ENCODE measurements at places on chromosomes 12 and 14. TPM values are rescaled to one million over a fixed set of nuclear protein-coding genes. Genes with fewer than 3 reads are reported as not detected.

DNA sequence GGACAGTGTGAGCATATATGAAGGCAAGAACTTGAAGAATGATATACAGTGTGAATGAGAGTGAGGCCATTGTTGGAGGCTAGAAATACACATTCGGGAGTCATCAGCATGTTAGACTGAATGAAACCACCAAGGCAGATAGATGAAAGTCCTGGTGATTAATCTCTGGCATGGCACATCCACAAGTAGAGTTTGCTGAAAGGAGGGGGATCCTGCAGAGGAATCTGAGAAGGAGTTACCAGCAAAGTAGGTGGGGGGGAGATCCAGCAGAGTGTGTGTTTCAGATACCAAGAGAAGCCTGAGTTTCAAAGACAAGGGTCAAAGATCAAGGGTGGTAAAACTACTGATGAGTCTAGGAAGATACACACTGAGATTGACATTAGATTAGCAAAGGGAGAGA lies 426.7 kb upstream of the DCN start:
- H3K27ac ChIP-seq, result no peak overlapping the region
- H3K4me3 ChIP-seq, result no peak overlapping the region
- no peak for DNase-seq
- H3K27me3 ChIP-seq, result no peaks in the 10 kb centered on the region
- no peaks in the 10 kb centered on the region for H3K36me3 ChIP-seq

Gene REC8
- 0.36 TPM for total RNA-seq

- no peak for DNase-seq
- H3K36me3 ChIP-seq, result no peaks in the 10 kb centered on the region
- peaks cover 13% of the 10 kb centered on the region for H3K4me1 ChIP-seq
- H3K27me3 ChIP-seq, result no peaks in the 10 kb centered on the region
Measured at GRCh38 chr14:65208548-65208947, 106.2 kb upstream of the MAX start.

DNA sequence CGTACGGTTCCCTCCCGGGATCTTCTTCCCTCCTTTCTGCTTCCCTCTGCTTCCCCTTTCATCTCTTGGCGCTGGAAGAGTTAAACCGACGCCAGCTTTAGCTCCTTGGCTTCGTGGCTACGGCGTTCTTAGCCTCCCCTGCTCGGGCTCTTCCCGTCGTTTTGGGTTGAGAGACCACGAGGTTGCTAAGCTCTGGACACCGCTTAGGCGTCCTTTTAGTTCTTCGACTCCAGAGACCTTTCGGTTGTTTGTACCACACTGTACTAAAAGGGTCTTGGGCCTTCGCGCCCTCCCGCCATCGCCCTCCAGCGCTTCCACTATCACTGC lies 545 bp downstream of the CPSF2 start:
- no peaks in the 10 kb centered on the region for H3K27me3 ChIP-seq
- DNase-seq, result peak; percentile 20
- H3K4me3 ChIP-seq, result peak overlapping the region; percentile 95
- H3K36me3 ChIP-seq, result no peaks in the 10 kb centered on the region
- H3K27ac ChIP-seq, result peak overlapping the region; percentile 98
- H3K4me1 ChIP-seq, result peaks cover 2% of the 10 kb centered on the region

- DNase-seq, result no peak
- H3K36me3 ChIP-seq, result no peaks in the 10 kb centered on the region
- H3K27ac ChIP-seq, result no peak overlapping the region
- H3K27me3 ChIP-seq, result no peaks in the 10 kb centered on the region
Measured at GRCh38 chr12:103600967-103601728, 14.1 kb downstream of the STAB2 start.

DNA sequence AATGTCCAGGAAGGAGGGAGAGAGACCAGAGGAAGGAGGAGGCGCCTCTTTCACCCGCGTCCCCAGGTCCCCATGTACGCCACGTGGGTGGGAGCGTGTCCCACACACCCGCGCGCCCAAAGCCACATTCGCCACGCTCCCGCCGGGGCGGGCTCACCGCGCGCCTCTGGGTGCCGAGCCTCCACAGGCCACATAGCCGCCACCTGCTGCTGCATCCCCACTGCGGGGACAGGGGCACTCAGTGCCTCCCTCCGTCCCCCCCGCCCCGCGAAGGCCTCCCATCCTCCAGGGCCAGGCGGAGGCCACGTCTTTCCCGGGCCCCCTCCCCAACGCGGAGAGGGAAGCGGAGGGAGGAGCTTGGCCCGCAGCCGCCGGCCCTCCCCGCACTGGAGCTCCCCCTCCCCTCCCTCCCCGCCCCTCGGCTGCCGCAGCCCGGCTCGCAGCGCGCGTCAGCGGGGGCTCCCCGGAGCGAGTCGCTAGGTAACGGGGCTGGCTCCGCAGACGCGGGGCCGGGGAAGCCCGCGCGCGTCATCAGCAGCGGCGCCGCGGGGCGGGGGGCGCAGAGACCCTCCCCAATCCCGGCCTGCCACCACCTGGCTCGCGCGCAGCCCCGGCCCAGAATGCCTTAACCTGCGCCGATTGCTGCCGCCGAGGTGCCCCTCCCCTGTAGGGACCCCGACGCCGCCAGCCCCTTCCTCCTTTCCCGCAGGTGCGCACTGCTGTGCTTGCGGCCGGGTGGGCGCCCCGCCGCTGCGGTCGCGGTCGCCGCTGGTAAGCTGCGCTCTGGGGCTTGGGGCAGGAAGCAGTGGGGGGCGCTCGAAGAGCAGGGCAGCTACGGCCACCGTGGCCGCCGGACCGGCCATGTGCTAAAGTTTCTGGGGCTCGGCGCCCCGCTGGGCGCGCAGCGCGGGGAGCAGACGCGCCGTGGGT lies 536 bp upstream of the TUNAR start:
- H3K36me3 ChIP-seq, result no peaks in the 10 kb centered on the region
- H3K27ac ChIP-seq, result no peak overlapping the region
- no peak overlapping the region for H3K4me3 ChIP-seq
- H3K4me1 ChIP-seq, result no peaks in the 10 kb centered on the region
- peaks cover 22% of the 10 kb centered on the region for H3K27me3 ChIP-seq
- no peak for DNase-seq

Gene KLRD1
- total RNA-seq, result under 0.01 TPM

Gene NEUROD4
- not detected for total RNA-seq

Gene TSPAN19
- total RNA-seq, result not detected

Gene KMT2D
- 6.6 TPM for total RNA-seq

- peaks cover 41% of the 10 kb centered on the region for H3K27me3 ChIP-seq
- no peaks in the 10 kb centered on the region for H3K36me3 ChIP-seq
- DNase-seq, result no peak
Measured at GRCh38 chr12:57012600-57013465, 3.5 kb downstream of the TAC3 start.

DNA sequence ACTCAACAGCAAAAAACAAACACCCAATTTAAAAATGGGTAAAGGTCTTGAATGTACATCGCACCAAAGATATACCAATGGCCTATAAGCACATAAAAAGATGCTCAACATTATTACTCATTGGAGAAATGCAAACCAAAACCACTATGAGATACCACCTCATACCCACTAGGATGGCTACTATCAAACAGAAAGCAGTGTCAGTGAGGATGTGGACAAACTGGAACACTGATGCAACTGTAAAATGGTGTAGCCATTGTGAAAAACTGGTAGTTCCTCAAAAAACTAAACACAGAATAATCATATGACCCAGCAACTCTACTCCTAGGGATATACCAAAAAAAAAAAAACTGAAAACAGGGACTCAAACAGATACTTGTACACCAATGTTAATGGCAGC lies 49.3 kb downstream of the CDK17 start:
- H3K27me3 ChIP-seq, result no peaks in the 10 kb centered on the region
- no peaks in the 10 kb centered on the region for H3K36me3 ChIP-seq
- H3K4me3 ChIP-seq, result no peak overlapping the region

DNA sequence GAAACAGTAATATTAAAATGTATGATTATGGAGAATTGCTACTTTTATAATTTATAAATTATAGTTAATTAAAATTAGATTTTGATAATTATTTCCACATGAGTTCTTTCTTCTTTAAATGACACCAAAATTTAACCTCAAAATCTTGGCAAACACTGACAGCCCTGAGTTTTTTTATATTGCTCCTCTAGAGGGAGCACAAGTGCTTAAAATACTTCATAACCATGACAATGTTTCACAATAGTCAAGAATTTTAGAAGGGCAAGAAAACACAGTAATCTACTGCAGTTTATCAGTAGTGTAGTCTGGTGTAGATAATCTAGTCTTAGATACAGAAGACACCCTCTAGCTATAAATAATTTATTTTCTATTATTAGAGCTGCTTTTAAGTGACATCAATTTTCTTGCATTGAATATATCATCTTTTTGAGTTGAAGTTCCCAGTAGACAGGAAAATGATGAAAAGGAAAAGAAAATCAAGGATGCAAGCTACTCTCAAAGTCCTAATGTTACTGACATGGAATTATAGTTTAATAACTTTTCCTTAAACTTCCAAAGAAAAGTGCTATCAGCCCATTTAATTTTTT lies 14.3 kb upstream of the PTGER2 start:
- no peak overlapping the region for H3K27ac ChIP-seq
- peak; percentile 71 for DNase-seq
- no peak overlapping the region for H3K4me3 ChIP-seq

DNA sequence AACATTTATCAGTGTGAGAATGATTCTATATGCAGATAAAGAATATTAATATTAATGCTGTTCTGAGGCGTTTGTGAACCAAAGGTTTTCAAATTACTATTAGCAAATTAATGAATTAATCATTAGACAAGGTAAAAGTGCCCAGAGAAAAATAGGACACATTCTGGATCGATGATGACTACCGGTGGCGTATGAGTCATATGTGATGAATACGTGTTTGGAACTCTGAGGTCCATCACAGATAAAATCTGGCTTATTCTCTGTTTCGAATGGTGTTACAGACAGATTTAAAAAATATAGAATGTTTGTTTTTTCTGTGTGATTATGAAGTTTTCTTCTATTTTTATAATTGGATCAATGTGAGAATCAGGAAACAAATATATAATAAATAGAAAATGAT lies 79.2 kb upstream of the RTL1 start:
- peak; percentile 43 for DNase-seq
- peaks cover 4% of the 10 kb centered on the region for H3K4me1 ChIP-seq
- H3K4me3 ChIP-seq, result no peak overlapping the region

DNA sequence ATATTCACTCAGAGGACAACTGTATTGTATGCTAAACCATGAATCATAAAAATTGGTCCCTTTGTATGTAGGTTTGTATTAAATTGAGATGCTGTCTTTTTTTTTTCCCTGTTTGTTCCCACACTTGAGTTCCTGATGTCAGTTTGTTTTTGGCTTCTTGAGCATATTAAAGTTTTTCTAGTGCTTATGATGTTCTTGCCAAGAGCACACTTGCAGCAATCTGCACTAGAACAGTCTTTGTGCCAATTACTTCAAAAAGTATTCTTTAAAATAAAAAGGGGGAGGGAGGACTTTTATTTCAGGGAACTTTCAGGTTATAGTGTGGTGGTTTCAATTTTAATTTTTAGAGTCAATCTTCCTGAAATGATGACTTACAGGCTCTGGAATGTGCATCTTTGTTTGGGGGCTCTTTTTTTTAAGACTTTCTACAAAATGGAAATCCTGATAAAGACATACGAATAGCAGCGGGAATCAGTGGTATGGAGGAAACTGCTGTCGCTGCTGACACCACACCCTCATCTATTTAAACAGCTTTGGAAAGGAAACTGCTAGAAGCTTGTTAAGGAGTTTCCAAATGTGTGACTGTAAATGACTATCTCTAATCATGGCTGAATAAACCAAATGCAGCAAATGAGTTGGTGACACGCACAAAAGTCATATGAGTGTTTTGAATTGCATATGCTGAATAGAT lies 188.6 kb downstream of the EGLN3 start:
- H3K27me3 ChIP-seq, result no peaks in the 10 kb centered on the region
- DNase-seq, result no peak
- H3K27ac ChIP-seq, result no peak overlapping the region
- H3K36me3 ChIP-seq, result no peaks in the 10 kb centered on the region

GRCh38 chr12:66901138-66901932 lies 222.5 kb upstream of the GRIP1 start:
- no peak overlapping the region for H3K4me3 ChIP-seq
- H3K27me3 ChIP-seq, result no peaks in the 10 kb centered on the region
- H3K4me1 ChIP-seq, result no peaks in the 10 kb centered on the region
- no peak overlapping the region for H3K27ac ChIP-seq

GRCh38 chr12:88782351-88782750 lies 202.1 kb upstream of the KITLG start:
- H3K4me1 ChIP-seq, result no peaks in the 10 kb centered on the region
- H3K27ac ChIP-seq, result no peak overlapping the region
- DNase-seq, result peak; percentile 21
- H3K36me3 ChIP-seq, result no peaks in the 10 kb centered on the region
- H3K27me3 ChIP-seq, result no peaks in the 10 kb centered on the region
- no peak overlapping the region for H3K4me3 ChIP-seq

Gene ENTPD5
- 6.4 TPM for total RNA-seq

DNA sequence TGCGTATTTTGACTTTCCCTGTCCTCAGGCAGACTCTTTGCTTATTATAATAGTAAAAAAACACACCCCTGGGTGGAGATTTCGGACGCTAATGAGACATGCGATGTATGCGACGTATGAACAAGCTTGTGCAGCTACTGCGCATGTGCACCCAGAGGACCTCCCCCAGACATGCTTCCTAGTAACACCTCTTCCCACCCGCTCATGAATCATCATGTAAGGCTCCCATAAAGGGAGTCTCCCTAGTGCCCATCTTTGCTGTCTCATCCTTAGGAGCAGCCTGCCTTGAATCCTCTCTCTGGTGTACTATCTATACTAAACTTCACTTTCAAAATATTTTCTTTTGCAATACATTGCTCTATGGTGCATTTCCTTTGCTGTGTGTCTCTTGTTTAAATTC lies 210.1 kb downstream of the TMEM132D start:
- H3K27me3 ChIP-seq, result no peaks in the 10 kb centered on the region
- H3K4me3 ChIP-seq, result no peak overlapping the region
- no peaks in the 10 kb centered on the region for H3K36me3 ChIP-seq
- no peak overlapping the region for H3K27ac ChIP-seq

DNA sequence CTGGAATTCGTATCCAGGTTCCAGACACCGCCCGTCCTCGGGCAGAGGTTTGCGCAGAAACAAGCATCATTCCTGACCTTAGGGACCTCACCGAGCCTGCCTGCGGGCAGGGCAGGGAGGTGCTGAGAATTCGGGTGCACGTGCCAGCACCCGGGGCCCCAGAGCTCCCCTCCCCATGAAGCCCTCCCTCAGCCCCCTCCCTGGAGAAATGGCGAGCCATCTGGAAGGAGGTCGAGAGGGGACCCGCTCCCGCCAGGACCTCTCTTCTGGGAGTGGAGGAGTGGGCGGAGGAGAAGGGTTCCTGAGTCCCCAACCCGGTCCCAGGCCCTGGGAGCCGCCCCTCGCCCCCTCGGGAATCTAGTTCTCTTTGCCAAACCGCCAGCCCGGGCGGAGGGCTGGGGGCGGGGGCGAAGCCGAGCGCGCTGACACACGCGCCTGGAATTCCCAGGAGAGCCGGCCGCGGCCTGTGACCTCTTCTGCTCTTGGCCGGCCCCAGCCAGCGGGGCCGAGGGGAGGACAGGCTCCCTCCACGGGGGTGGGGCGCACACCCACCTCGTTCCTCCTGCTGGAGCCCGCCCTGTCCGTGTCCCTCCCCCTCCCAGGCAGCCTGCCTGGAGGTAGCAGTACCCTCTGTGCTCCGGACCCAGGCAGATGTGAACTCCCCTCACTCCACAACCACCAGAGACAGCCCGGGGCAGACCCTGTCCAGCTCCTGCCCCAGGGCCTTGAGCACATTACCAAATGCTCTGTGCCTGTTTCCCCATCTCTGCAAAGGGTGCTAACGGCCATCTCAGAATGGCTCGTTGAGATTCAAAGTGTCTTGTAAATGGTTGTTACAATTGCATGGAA lies 23.0 kb upstream of the GPR132 start:
- H3K4me3 ChIP-seq, result peak overlapping the region; percentile 48
- no peaks in the 10 kb centered on the region for H3K27me3 ChIP-seq
- H3K4me1 ChIP-seq, result peaks cover 29% of the 10 kb centered on the region
- peak overlapping the region; percentile 75 for H3K27ac ChIP-seq

- H3K36me3 ChIP-seq, result no peaks in the 10 kb centered on the region
- DNase-seq, result no peak
- H3K4me1 ChIP-seq, result no peaks in the 10 kb centered on the region
- H3K4me3 ChIP-seq, result no peak overlapping the region
- no peak overlapping the region for H3K27ac ChIP-seq
Measured at GRCh38 chr12:13437541-13437940, 241.0 kb downstream of the EMP1 start.
